ENCODE measurements at places on chromosomes 16 and 17. TPM values are rescaled to one million over a fixed set of nuclear protein-coding genes. Genes with fewer than 3 reads are reported as not detected.
A peak's percentile ranks its signal among the peaks of the same experiment; 100 is the strongest.

DNA sequence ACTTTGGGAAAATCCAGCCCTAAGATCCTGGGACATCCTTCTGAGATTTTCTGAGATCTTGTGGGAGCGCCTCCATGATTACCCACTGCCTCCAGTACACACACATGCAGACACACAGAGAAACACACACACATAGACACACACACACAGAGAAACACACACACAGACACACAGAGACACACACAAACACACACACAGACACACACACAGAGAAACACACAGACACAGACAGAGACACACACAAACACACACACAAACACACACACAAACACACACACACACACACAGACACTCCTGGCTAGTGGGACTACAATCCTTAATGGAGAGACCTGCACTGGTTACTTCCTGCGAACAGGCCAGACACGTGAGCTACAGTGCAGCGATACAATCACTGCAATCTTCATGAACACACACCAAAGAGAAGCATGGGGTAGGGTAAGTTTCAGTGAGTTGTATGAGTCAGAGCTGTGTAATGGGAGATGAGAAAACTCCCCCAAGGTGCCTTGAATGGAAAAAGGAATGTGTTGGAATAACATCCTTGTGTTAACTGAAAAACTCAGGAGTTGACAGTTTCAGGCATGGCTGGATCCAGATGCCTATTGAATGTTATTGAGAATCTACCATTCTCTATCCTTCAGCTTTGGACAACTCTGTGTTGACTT lies 79.5 kb downstream of the SLC6A2 start:
- H3K36me3 ChIP-seq = no peaks in the 10 kb centered on the region
- no peak overlapping the region for H3K27ac ChIP-seq
- no peak overlapping the region for H3K4me3 ChIP-seq
- H3K4me1 ChIP-seq = no peaks in the 10 kb centered on the region
- peaks cover 24% of the 10 kb centered on the region for H3K27me3 ChIP-seq

DNA sequence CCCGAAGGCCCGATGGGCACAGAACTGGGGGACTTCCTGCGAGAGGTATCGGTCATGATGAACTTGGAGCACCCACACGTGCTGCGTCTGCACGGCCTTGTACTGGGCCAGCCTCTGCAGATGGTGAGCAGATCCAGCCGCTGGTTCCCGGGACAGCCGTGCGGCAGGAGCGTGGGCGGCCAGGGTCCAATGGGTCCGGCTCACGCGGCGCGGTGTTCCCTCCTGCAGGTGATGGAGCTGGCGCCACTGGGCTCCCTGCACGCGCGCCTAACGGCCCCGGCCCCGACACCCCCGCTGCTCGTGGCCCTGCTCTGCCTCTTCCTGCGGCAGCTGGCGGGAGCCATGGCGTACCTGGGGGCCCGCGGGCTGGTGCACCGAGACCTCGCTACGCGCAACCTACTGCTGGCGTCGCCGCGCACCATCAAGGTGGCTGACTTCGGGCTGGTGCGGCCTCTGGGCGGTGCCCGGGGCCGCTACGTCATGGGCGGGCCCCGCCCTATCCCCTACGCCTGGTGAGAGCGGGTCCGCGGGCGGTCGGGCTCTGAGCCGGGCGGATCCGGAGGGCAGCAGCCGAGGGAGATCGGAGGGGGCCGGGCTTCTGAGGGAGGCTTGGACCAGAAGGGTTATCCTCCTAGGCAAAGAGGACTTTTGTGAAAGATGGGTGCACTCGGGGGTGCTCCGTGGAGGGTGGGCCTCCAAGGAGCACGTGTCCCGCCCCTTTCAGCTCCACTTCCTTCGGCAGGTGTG lies 3.0 kb downstream of the TNK1 start:
- DNase-seq = peak; percentile 82
- peaks cover 9% of the 10 kb centered on the region for H3K4me1 ChIP-seq
- H3K4me3 ChIP-seq = peak overlapping the region; percentile 68
- H3K27ac ChIP-seq = no peak overlapping the region
- H3K27me3 ChIP-seq = peaks cover 33% of the 10 kb centered on the region

GRCh38 chr16:23410176-23410575 lies 42.8 kb downstream of the COG7 start:
- no peak overlapping the region for H3K4me3 ChIP-seq
- H3K36me3 ChIP-seq = peaks cover 11% of the 10 kb centered on the region
- H3K27me3 ChIP-seq = no peaks in the 10 kb centered on the region
- DNase-seq = no peak
- no peak overlapping the region for H3K27ac ChIP-seq
- H3K4me1 ChIP-seq = peaks cover 4% of the 10 kb centered on the region

DNA sequence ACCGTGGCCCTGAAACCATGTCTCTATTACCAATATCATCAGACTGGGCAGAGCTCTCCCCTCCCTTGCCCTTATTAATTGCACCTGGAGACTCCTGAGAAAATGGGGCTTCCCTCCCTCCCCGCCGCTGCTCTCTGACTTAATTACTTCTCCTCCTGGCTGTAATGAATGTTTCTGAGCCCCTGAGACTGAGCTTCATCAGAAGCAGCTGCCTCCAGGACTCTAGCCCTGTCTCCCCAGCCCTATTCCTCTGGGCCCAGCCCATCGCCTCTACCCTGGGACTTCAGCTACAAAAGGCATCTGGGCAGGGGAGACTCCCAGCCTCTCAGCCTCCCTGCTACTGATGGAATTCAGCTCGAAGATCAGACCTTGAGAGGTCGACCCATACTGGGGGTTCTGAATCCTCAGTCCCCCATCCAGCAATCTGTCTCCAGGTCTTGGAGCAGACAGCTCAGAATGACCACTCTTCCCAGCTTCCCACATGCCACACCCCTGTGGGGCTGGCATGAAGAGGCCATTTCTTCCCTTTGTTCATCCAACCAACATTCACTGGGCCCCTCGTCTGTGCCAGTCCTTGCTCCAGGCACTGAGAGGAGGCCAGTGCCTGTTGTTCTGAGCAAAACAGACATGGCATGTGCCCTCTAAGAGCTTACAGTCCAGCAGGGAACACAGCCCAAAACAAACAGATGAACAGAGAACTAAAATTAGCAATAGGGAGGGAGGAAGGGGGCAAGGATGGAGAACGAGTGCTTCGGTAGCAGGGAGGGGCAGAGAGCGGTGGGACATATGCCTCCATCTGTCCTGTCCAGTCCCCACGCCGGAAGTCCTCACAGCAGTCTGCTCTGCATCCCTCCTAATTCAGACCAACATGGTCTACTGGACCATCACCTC lies 17.0 kb upstream of the NAGS start:
- H3K27me3 ChIP-seq = peaks cover 47% of the 10 kb centered on the region
- H3K4me1 ChIP-seq = peaks cover 19% of the 10 kb centered on the region
- no peak overlapping the region for H3K27ac ChIP-seq
- DNase-seq = no peak
- H3K36me3 ChIP-seq = no peaks in the 10 kb centered on the region

DNA sequence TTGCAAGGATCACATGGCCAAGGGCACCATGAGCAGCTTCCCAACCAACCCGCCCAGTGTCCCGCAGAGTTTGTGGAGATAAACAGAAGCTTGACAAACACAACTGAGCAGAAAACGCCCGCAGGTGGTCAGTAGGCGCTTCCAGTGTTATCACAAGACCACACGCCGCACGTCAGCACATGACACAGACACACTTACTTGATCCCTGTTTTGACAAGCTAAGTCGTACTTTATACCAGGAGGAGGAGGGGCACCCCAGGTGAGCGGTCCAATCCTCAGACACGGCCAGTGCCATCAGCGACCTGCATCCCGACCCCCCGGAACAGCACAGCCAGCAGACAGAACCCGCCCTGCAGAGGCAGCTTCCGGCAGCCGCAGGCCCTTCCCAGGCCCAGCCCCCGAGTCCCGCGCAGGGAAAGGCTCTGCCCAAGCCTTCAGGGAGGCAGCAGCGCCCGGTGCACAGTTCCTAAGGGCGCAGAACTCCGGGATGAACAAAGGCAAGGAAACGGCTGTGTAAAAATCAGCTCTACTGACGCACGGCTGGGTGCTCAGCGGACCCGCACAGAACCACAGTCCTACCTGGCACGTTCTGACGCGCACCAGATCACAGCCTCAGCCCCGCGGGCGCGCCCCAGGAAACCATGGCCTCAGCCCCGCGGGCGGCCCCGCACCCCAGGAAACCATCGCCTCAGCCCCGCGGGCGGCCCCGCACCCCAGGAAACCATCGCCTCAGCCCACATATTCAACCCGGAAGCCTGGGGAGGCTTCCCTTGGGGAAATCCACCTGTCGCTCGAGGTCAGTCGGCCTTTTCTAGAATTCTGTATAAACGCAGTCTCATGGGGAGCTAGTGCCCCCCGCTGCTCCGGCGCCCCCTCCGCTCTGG lies 27.8 kb downstream of the AXIN1 start:
- peak overlapping the region; percentile 47 for H3K4me3 ChIP-seq
- DNase-seq = peak; percentile 74

DNA sequence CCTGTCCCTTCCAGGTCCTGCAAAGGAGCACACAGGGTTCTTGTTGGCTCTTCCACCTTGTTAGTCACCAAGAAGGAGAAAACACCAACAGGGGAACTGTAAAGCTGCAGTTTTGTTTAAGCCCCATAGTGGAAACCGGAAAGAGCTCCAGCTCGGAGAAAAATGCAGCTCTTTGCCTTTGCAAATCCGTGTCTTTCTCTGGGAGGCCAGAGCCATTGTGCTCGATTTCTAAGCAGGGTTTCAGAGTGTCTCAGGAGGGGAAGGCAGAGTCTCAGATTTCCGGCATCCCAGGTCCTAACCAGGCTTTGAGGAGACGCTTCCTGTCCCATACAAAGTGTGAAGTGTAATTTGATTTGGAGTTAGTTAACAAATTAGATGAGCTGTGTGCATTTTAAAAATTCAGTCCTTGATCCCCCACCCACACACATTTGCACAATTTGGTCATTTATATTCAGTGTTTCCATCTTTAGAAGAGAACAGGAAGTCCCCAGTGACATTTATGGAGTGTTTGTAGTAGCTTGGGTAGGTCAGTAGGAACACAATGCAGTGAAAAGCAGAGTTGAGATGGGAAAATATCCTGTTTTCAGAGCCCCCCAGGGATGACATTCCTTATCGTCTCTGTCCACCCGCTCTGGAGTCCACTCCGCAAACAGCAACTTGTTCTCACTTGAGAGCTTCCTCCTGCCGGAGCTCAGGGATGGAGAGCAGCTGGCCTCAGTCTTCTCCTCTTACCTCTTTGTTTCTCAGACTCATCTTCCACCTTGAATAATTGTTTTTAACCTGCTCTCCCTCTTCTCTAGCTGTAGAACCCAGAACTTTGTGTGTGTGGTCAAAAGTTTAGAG lies 331.9 kb downstream of the SEC14L1 start:
- peak overlapping the region; percentile 12 for H3K4me3 ChIP-seq
- no peak for DNase-seq

DNA sequence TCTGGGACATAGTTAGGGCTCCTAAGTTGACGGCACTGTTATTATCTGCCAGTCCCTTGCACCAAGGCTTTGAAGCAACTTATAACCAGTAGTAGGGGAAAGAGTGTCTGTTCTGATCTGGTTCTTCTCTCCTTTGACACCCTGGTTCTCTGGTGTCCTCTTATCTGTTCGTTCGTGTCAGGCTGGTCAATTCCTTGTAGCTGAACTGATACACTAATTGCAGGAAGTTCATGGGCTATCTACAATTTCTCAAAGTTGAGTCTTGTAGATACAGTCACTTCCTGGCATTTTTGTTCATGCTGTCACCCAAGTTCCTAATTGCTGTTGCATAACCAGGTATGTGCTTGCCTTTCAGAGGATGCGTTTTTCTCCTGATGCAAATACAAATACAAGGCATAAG lies 17.3 kb upstream of the MYO1D start:
- H3K4me1 ChIP-seq = no peaks in the 10 kb centered on the region
- no peak overlapping the region for H3K4me3 ChIP-seq
- no peak for DNase-seq
- peaks cover 17% of the 10 kb centered on the region for H3K27me3 ChIP-seq
- no peaks in the 10 kb centered on the region for H3K36me3 ChIP-seq

DNA sequence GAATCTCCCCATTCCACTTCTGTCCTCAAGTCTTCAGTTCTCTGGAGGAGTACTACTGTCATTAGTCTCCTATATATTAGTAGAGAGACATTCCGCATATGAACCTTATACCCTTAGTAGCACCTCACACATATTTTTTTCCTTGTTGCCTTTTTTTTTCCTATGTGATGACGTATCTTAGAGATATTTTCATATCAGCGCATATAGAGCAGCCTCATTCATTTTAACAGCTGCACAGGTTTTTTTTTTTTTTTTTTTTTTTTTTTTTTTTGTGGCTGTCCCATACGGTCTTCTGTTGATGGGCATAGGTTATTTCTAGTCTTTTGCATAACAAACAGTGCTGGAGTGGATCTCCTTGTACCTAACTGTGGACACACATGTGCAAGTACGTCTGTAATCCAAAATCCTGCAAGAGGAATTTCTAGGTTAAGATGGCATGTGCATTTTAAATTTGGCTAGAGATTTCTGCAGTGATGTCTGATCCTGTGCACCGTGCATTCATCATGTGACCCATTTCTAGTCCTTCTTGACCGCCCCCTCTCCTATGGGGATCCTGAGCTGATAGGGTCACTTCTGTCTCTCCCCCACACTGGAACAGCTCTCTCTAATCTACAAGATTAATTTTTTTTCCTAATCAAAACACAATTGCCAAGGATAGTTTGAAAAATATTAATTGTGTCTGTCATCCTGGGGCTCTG lies 64.8 kb downstream of the PRKCB start:
- H3K4me3 ChIP-seq = no peak overlapping the region
- H3K4me1 ChIP-seq = peaks cover 40% of the 10 kb centered on the region
- H3K27me3 ChIP-seq = no peaks in the 10 kb centered on the region
- H3K36me3 ChIP-seq = peaks cover 9% of the 10 kb centered on the region

- no peaks in the 10 kb centered on the region for H3K27me3 ChIP-seq
- no peak overlapping the region for H3K27ac ChIP-seq
- no peak overlapping the region for H3K4me3 ChIP-seq
- peaks cover 70% of the 10 kb centered on the region for H3K36me3 ChIP-seq
- peaks cover 2% of the 10 kb centered on the region for H3K4me1 ChIP-seq
- DNase-seq = no peak
Observed at GRCh38 chr17:44881145-44881544, 18.1 kb downstream of the EFTUD2 start.

- no peak overlapping the region for H3K4me3 ChIP-seq
- no peaks in the 10 kb centered on the region for H3K4me1 ChIP-seq
- no peaks in the 10 kb centered on the region for H3K36me3 ChIP-seq
- H3K27ac ChIP-seq = no peak overlapping the region
Observed at GRCh38 chr17:14451729-14452191, 150.9 kb downstream of the HS3ST3B1 start.

DNA sequence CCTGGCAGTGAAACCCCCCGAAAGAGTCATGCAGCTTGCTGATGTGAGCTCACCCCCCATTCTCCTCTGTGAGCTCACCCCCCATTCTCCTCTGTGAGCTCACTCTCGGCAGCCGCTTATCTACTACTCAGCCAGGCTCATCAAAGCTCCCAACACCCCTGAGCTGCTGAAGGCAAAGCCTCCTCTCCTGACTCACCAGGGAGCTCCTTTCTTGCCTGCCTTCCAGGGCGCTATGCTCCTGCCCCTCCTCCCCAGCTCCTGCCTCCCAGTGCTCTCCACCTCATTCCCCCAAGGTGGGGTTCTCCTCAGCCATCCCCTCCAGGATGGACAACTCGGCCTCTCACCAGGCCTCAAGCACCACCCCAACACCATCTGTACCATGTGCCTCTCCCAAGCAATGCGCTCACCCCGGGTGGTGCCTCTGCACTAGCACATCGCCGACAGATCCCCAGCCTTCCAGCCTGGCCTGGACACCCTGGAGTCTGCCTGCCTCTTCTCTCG lies 27.7 kb upstream of the FAAP100 start:
- H3K27ac ChIP-seq = no peak overlapping the region
- no peaks in the 10 kb centered on the region for H3K27me3 ChIP-seq
- H3K36me3 ChIP-seq = peaks cover 35% of the 10 kb centered on the region
- no peak for DNase-seq

DLG4 gene
- 5.3 TPM for total RNA-seq

TELO2 gene
- 51.9 TPM for total RNA-seq

IL17C gene
- total RNA-seq = 0.23 TPM

MMP25 gene
- 112 TPM for total RNA-seq

MC1R gene
- total RNA-seq = 4.1 TPM

Data from activated CD4-positive, alpha-beta memory T cell treated with anti-CD3 and anti-CD28 coated beads, Interleukin-2, amount 10 ng/mL, durations not matched to agents 7 days and 5 days (primary cell).